ENCODE measurements at places on chromosomes 2 and 18.
A peak's percentile ranks its signal among the peaks of the same experiment; 100 is the strongest.

DNA sequence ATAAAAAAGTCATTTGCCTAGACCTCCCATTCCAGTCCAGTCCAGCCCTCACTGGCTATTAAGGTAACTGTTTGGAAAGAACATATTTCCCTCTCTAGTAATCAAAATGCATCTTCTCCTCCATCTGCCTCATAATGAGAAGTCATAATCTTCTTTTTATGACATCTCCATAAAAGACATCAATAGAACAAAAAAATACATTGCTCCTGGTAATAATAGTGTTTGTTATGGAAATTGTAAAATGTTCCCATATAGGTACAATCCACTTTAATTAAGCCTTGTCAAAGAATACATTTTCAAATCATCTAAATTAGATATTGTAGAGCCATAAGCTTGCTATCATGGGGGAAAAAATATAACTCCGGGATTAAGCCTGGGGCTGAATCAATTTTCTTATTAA lies 461.6 kb downstream of the LRATD1 start:
- no peak for DNase-seq

DNA sequence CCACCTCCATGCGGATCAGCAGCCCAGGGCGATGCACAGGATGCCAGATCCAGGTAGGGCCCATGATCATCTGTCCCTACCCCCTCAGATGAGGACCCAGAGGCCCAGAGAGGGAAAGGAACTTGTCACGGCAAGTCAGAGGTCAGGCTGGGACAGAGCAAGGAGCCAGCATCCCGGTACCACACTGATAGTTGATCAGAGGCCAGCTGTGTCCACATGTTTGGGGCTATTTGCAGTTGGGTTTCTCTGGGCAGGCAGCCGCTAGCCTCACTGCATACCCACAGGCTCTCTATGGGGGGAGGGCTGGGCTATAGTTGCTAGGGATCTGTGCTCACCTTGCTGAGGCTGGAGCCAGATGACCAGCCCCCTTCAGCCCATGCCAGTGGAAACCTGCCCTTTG lies 9.6 kb downstream of the GAREM2 start:
- no peak for DNase-seq

DNA sequence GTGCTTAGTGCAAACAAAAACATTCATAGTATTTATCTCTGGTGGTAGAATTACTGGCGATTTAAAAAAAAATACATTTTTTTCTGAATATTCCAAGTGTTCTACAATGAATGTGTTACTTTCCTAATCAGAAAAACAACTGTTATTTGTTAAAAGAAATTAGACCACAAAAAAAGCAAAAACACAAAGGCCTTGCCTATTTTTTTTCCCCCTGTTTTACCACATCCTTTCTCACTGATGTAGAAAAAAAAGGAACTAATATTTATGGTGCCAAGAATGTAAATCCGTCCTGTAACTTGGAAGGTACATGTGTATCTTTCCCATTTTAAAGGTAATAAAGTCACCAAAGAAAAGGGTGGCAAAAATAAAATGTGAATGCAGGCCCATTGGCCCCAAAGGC lies 28.4 kb upstream of the MGAT4A start:
- no peak for DNase-seq

GRCh38 chr2:20184067-20184938 lies 40.6 kb downstream of the SDC1 start:
- no peak for DNase-seq

DNA sequence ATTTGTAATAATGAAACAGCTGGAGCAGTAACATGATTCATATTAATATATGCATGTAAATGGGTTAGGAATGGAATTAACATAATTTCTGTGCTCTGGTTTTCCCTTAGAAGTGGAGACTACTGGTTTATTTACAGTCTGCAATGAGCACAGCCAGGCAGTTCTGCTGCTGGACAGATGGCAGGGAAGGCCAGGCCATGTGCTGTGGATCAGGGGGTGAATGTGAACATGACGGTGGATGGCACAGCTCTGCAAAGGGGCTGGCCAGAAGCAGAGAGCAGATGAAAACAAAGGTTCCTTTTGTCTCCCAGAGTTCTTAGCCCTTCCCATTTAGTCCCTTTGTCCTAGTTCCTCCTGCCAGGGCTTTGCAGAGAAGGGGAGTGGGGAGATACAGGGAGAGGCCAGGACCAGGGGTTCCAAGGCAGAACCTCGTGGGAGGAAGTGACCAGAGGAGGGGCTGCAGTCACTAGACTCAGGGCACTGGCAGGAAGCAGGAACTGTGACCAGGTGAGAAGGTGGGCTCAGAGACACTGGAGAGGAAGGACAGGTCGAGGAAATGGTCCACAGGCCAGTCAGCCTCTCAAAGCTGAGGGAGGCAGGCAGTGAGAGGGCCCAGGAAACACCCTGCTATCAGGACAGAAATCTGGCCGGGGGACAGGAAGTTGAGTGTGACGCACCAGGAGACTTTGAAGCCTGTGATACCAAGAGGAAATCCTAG lies 112.9 kb upstream of the ATP8B1 start:
- peak; percentile 12 for DNase-seq

DNA sequence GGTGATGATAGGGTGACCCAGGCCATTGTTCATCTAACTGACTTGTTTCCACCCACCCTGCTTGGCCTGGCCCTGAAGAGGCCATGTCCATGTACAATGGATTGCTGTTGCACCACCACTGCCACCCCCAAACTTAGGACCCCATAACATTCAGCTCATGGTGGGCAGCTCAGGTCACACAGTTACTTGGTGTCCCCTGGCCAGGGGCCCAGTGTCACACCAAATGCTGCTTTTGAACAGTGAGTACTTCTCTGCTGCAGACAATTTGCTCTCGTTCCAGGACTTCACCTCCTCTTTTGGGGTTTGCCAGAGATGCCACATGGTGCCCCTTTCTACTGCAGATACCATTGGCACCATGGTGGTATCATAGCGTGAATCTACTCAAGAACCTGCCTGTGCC lies 11.7 kb downstream of the MAB21L4 start:
- no peak for DNase-seq

GRCh38 chr2:85561280-85562212 lies at the start of gene GGCX:
GGCX (minus strand) TSS chr2:85561493; CDS start chr2:85561428, 65 bp downstream.
- peak; percentile 75 for DNase-seq

DNA sequence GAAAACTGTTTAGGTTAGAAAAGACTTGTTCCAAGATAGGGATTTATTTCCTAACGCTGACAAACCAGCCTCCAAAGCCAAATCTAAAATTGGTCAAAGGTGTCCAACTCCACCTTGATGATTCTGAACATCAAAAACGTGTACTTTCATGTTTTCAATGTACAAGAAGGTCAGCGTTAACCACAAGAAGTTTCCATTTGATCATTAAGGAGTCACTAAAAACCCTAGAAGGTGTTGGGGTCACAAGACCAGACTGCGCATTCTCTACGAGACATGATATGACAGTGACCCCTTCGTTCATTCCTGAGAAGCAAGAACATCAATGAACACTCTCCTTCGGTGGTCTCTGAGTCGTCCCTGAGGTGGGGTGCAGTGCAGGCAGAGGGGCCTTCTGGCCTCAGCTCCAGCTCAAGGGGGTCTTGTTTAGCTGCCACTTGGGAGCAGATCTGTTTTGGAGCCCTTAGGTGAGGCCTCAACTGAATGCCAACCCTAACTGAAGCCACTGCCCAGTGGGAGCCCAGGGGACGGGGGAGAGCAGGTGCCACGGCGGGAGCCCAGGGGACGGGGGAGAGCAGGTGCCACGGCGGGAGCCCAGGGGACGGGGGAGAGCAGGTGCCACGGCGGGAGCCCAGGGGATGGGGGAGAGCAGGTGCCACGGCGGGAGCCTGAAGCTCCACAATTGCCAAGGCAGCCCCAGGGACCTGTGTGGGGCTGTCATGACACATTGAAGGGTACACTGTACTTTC lies 55.2 kb downstream of the PARD6G start:
- DNase-seq, result no peak

DNA sequence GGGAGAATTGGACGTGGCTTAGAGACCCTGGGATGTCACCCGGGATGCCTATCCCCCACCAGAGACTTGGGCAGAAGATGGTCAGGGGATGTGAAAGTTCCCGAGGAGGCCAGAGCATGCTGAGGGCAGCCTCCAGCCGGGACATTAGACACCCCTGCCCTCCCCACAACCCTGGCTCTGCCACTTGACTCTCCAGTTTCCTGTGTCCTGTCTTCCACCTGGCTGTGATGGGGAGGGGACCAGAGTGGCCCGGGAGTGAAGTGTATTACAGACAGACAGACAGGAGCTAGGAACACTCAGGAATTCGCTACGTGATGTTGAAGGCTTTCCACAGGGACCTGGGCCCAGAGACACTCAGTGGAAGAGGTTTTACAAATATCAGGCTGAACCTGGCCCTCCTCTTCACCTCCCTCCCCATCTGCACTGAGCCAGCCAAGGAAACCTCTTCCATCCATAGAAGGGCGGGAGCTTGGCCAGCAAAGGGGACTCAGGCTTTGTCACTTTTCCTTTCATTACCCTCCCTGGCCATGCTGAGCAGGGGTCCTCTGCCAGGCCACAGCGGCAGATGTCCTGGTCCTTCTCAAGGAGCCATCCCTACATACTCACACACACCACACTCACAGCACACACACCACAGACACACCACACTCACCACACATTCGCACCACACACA lies 60.7 kb downstream of the SDC1 start:
- DNase-seq, result no peak

- no peak for DNase-seq
Measured at GRCh38 chr2:7243276-7243675, 326.1 kb downstream of the RNF144A start.

DNA sequence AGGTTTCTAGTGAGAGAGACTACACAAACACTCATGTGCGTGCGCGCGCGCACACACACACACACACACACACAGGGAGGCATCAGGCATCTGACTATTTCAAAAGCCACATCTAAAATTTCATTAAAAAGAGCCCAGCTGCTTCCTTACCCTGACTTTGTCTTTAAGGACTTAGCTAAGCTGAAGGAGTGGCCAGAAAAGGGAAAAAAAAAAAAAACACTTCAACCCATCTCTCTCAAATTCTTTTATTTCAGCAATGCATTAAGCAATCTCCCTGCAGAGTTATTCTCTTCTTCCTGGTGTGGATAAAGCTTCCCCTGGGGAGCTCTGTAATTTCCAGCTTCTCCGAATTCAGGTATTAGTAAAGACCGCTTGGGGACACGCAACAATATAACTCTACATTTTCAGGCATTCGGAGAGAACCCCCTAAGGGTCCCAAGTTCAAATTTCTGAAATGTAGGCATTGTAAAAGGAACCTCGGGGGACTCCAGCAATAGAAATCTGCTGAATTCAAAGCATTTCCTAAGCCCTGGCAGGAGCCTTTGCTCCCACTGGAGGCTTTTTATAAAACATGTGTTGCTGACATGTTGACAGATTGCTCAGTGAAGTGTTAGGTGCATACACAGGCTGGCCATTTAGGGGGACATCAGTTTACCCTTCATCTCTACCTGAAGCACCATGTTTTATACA lies 67.0 kb downstream of the ZNF521 start:
- no peak for DNase-seq

GRCh38 chr2:128280158-128280871 lies 38.4 kb downstream of the HS6ST1 start:
- DNase-seq, result no peak

DNA sequence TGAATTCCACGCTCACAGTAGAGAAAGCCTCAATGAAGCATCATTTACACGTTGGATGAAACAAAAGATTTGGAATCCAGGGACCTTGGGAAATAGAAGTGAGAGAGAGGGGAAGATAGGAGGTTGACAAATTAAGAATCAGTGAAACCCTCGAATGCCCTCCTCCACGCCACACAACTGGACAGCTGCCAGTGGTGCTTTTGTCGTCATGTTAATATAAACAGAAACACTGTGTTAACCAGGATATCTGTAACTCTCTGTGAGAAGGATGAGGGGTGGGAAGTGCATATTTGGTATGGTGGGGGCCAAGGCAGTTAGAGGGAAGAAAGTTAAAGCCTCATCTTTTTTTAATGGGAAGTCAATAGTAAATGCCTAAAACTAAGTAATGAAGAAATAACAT lies 108.7 kb downstream of the GFPT1 start:
- DNase-seq, result no peak

Data from C1 segment of cervical spinal cord (tissue), 14 donors.